ENCODE measurements at places on chromosomes 2 and 18.

DNA sequence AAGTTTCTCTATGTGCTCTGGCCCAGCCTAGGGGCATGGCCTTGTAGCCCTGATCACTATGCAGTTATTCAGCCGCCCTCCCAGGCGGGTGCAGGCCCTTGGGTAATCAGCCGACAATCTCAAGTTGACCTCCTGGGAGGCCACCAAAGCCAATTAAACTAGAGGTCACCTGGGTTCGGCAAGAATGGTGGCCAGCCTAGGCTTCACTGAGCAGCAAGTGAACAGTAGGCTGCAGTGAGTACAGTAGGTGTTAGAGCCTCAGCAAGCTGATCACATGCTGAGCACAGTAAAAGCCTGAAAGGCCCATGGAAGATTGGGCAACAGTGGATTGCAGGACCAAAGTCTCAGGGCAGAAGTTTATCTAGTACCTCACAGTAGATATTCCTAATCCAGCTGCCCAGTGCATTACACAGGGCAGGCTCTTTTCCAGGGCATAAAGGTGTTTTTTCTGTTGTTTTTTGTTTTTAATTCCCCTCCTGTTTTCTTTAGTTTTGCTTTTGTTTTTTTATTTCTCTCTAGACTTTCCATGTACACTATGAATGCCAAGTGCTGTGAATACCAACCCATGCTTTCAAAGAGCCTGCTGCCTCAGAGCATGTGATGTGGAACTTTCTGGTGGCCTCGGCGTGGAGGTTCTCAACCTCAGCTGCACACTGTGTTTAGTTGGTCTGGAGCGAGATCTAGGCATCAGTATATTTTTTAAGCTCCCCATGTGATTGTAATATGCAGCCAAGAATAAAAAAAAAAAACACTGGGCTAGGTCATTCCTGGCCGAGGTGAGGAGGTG is 55.9 kb upstream of the ATL2 start:
- DNase-seq, result no peak

GRCh38 chr2:88220718-88221117 is 50.6 kb downstream of the THNSL2 start:
- no peak for DNase-seq

- DNase-seq, result no peak
Measured at GRCh38 chr2:215887303-215887702, 126.0 kb downstream of the MREG start.

DNA sequence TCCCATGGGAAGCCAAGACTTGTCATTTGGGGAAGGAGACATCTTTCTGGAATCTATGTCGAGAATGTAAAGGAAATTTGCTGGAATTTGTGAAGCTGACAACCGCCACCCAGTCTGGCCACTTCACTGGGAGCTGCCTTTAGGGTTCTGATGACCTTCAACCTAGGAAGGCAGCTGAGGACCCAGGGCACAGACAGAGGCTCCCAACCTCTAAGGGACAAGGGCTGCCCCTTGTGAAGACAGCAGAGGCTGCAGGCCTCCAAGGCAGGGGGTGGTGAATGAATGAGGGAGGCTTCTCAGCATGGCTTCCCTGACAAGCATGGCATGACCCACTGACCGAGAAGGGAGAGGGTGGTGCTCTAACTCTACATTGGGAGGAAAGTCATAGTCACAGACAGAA is 128.9 kb upstream of the ASB18 start:
- DNase-seq, result no peak

GRCh38 chr18:63320975-63321265 is 1.4 kb upstream of the BCL2 start:
- DNase-seq, result no peak

DNA sequence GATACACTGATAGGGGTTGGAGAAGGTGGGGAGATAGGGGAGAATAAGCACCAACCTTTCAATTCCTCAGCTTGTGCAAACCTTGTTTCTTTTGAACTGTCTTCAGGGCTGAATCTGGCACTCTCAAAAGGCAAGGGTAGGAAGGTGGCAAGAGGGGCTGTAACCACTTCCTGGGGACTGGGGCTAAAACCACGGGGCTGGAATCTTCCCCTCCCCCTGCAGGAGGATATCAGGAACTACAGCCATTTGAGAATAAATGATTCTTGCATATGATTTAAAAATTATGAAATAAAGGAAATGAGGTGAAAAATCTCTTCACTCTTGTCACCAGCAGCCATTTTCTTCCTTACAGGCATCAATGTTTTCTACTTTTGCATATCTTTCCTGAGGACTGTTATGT is 50.8 kb downstream of the ATOH8 start:
- DNase-seq, result no peak

- DNase-seq, result no peak
Measured at GRCh38 chr2:238908960-238909951, 61.4 kb downstream of the TWIST2 start.

DNA sequence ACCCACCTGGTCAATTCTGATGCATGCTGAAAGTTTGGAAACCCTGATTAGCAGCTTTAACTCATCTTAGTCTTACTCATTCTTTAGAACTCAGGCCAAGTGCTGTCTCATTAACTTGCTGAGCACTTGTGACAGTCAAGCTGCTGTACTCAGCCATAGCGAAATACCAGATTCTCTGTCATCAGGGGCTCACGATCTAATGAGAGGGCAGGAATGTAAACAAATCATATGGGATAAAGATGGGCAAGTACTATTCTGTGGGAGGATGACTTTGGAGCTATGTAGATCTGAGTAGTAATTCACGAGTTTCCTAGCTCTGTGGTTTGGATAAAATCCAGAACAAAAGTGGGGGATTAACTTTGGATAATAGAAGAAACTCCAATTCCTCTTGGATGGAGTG is 376.6 kb downstream of the HRH4 start:
- no peak for DNase-seq

DNA sequence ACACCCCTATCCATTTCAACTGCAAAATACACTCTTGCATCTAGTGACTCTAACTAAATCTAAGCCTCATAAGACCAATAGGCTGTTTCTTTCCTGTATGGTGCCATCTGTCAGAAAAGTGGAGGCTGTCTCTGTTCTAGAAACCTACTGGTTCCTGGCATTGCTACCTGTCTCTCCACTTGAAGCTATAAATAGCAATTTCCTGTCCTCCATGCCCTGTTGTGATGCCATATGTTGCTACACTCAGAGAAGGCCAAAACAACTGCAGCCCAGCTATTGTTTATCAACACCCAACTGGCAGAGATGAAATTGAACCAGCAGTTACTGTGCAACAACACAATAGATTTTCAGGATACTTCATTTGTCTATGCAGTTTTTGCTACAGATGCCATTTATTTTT is 1355.1 kb upstream of the SLC39A10 start:
- DNase-seq, result no peak

DNA sequence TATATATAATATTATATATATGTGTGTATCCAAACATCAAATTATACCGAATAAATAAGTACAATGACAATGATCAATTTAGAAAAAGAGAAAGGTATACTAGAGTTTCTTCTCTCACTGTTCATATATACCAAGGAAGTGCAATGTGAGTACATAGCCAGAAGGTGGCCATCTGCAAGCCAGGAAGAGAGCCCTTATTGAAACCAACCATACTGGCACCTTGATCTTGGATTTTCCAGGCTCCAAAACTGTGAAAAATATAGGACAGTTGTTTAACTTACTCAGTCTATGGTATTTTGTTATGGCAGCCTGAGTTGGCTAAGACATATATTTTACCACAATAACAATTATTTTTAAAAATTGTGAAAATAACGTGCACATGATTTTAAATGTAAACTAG is 1490.2 kb upstream of the SLC39A10 start:
- DNase-seq, result no peak

DNA sequence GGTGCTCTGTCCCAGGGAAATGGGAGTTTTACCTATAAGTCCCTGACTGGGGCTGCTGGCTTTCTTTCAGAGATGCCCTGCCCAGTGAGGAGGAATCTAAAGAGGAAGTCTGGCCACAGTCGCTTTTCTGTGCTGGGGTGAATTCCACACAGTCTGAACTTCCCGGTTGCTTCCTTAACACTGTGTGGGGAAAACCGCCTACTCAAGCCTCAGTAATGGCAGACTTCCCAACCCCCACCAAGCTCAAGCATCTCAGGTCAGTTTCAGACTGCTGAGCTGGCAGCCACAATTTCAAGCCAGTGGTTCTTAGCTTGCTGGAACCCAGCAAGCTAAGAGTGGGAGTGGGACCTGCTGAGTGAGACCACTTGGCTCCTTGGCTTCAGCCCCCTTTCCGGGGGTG is 54.9 kb downstream of the NUP35 start:
- DNase-seq, result no peak

- no peak for DNase-seq
Measured at GRCh38 chr2:140256080-140256479, 1475.9 kb upstream of the NXPH2 start.

GRCh38 chr2:205628422-205628821 is 53.9 kb upstream of the NRP2 start:
- no peak for DNase-seq

- no peak for DNase-seq
Measured at GRCh38 chr2:118403658-118404451, 315.6 kb downstream of the INSIG2 start.

- no peak for DNase-seq
Measured at GRCh38 chr2:169438466-169439072, 40.7 kb upstream of the BBS5 start.

DNA sequence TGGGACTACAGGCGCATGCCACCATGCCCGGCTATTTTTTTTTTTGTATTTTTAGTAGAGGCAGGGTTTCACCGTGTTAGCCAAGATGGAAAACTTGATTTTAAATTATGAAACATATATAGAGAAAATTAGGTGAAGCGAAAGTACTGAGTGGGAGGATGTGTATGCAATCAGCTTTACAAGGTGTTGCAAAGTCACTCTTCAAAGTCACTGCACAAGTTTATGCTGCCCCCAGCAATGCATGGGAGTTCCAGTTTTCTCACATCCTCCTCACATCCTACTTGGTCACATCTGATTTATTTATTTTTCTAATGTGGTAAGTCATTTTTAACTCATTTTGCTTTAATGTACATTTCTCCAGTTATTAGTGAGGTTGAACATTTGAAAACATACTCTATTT is 49.2 kb upstream of the CHN1 start:
- DNase-seq, result no peak

DNA sequence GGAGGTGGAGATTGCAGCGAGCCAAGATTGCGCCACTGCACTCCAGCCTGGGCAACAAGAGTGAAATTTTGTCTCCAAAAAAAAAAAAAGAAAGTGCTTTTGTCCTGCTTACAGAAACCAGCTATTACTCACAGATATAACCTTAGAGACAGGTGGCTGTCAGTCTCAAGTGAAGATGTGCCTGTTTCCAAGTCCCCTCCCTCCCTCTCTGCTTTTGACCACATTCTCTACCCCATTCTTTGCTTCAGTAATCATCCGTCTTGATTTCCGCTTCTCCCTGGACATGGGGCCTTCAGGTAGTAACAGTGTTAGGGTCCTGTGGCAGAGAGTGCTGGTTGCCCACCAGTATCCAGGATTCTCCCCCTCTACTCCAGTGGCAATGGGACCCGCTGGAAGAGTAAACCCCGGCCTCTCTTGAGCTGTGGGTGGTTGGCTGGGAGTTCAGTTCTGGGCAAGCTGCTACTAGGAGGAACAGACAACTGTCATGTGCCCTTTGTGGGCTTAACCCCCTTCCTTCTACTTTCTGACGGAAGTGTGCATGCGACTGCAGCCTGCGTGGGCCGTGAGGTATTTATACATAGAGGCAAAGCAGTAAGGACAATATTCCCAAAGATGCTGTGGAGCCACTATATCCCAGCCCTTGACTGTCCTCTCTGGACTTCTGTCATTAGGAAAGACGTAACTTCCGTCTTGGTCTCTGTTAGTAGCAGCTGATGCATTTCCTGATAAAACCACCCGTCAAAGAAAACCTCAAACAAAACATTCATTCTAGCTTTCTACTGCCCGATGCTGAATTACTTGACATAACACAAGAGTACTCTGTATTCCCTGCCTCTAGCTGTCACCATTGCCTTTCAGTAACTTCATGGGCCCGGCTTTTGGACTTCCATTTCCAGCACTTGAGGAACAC is 17.8 kb downstream of the PDCL3 start:
- DNase-seq, result peak; percentile 45

DNA sequence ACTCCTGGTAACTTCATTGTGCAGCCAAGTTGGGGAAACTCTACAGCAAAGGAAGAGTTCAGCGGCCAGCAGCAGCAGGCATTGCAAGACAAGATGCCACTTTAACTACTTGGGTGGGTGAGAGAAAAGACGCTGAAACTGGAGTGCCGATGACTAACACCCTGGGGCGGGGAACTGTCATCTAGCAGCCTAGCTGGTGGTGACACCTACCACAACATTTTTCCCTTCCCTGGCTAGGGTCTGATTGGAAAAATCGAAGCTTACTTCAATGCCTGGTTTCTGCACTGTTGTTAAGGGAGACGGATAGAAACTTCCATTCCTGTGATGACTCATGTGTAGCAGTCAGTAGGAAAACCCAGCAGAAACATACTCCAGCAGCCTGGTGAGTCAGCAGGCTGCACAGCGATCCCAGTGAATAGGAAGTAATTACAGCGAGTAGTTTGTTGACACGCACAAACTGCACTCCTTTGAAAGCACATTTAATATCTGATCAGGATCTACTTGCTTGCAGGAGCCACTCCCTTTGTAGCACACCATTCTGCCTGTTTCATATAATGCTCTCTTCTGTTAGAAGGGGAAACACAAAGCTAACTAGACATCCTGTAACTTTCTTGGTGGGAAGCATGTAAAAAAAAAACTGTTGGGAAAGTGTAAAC is 62.1 kb upstream of the MAPRE2 start:
- peak; percentile 81 for DNase-seq

GRCh38 chr2:5385596-5385995 is 306.6 kb upstream of the SOX11 start:
- DNase-seq, result no peak

- no peak for DNase-seq
Measured at GRCh38 chr18:23583071-23583865, 3.0 kb downstream of the NPC1 start.

- DNase-seq, result no peak
Measured at GRCh38 chr18:57801761-57802212, 1.3 kb downstream of the ATP8B1 start.

GRCh38 chr2:240561325-240561971 is 1.3 kb downstream of the DUSP28 start:
- DNase-seq, result peak; percentile 24

DNA sequence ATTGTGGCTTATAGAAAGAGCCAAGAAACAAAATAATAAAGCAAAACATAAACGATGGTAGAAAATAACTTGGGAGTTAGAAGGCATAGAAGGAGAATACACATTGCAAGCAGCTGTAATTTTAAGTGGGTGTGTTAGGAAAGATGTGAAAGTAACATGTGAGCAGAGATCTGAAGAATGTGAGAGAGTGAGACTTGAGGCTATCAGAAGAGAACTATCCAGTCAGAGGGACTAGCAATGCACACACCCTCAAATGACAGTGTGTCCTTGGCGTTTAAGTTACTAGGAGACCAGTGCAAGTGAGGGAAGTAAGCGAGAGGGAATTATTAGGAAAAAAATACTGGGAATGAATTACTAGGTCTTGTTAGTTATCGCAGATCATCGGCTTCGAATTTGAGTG is 304.9 kb downstream of the DSEL start:
- DNase-seq, result no peak

- no peak for DNase-seq
Measured at GRCh38 chr2:56505885-56506284, 322.1 kb downstream of the CCDC85A start.

All from stimulated activated CD4-positive, alpha-beta T cell treated with anti-CD3 and anti-CD28 coated beads, Interleukin-4, amount 100 ng/mL, for 24 hours (primary cell).